Esophagus squamous epithelium (tissue), 5 donors: ENCODE measurements at places on chromosomes 12 and 14.

GRCh38 chr12:128018067-128018466, 248.9 kb upstream of the TMEM132C start:
- no peak for DNase-seq

GRCh38 chr14:71021347-71022011, 114.2 kb downstream of the PCNX1 start:
- DNase-seq: no peak

DNA sequence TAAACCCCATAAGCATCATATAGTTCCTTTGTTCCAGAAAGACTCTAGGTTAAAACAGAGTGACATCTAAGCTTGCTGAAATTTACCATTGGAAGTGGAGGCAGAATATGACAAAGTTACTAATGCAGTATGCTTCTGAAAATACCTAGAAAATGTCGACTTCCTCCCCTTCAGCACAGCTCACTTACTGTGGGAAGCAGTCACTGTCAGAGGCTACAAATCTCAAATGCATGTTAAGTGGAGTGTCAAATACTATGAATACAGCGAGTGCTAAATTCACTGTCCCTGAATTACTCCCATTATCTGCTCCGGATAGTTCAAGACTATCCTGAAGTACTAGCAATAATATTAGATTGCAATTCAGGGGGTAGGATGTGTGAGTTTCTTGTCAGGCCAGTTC, 1454.6 kb downstream of the AACS start:
- DNase-seq: no peak

- DNase-seq: no peak
These were observed 204.6 kb upstream of the SLC38A2 start for GRCh38 chr12:46577063-46577776.

GRCh38 chr14:24259282-24260025, 3.5 kb downstream of the TGM1 start:
- no peak for DNase-seq

GRCh38 chr14:104794631-104794992, 936 bp downstream of the AKT1 start:
- DNase-seq: no peak

GRCh38 chr14:105299654-105300541, 903 bp downstream of the BRF1 start:
- no peak for DNase-seq

DNA sequence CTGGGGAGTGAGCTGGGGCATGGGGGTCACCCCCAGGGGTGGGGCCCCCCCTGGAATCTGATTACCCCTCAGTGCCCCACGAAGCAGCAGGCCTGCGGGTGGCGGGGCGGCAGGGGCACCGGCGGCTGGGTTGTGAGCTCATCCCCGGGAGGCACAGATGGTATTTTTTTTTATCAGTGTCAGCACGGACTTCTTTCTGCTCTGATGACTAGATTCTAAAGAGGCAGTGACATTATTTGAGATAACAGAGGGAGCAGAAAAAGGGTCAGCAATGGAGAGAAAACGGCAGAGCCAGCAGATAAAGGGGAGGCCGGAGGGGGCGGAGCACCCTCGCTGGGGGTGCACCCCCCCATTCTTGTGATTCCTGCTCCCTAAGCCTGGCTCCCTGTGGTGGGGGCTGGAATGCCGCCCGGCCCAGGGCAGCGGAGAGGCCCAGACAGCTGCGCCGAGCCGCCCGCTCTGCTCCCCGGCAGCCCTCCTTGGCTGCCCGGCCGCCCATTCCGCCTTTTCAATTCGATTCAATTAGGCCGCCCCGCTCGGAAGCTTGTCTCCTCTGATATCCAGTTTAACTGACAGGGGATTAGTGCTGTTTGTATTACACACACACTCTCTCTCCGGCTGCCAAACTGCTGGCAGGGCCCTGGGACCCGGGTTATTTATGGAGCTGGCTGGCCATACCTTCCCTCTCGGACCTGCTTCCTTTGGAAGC, 32.9 kb downstream of the MVK start:
- DNase-seq: no peak

- no peak for DNase-seq
These were observed 98.9 kb downstream of the RBM19 start for GRCh38 chr12:113867258-113867657.

- DNase-seq: no peak
These were observed 162.7 kb upstream of the AMIGO2 start for GRCh38 chr12:47242426-47242825.

GRCh38 chr12:46266382-46266791, 2.5 kb downstream of the SLC38A1 start:
- DNase-seq: no peak

DNA sequence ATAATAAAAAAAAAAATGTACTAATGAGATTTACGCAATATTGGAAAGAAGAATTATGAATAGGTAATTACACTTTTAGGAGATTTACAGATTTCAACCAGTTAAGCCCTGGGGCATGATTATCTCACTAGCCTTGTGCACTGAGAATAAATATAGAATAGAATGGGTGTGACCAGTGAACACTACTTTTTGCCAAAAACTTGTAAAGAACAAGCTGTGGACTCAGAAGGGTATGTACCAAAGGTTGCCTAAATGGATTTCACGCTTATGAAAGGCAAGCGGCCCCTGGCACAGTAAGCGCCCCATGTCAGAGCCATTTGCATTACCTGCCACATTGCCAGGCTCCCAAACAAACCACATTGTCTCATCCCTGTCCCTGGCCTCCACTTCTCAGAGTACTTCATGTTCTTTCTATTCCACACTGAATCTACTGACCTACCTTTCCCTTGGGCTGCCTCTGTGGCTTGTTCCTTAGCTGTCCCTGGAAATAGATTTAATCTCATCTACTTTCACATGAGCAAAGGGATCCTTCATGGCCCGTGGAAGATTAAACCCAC, 170.6 kb upstream of the DIO2 start:
- DNase-seq: no peak

DNA sequence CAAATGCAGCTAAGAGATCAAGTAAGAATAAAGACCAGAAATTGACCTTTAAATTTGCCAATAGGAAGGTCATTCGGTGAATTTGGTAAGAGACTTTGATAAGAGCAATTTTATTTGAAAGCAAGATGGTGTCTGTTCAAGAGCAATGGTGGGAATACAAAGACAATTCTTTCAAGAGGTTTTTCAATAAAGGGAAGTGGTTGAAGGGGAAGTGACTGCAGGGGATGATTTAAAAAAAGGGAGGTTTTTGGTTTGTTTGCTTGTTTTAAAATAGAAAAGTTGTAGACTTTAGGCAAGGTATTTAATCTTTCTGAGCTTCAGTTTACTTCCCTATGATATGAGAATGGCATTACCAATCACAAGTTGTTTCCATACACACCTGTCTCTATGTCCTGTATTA, 4.3 kb upstream of the APPL2 start:
- no peak for DNase-seq

DNA sequence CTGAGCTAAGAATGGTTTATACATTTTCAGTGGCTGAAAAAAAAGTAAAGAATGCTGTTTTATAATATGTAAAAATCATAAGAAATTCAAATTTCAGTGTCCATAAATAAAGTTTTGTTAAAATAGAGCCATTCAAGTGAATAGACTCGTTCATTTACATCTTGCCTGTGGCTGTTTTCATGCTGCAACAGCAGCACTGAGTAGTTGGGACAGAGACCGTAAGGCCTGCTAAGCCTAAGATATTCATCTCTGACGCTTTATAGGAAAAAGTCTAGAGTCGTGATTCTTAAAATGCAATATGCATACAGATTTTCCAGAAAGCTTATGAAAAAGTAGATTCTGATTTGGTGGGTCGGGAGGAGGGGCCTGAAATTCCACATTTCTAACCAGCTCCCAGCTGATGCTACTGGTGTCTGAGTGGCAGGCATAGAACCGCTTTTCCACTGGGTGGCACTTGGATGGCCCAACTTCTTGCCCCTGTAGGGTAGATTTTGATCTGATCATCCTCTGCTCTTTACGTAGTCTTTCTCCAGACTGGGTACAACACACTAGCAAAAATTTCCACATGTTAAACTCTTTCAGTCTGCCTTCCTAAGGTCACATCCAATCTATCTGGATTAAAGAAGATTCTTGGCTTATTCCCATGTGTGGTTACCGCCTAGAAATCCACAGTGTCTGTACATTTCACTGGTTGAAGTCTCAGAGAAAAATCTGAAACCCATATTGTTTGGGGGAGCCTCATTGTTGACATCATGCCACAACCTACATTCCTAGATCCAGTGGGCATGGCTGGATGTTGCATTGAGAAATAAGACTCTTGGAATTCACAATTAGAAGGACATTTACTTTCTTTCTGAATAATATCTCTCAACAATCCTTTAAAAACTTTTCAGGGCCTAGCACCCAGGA, 151.2 kb downstream of the C12orf75 start:
- no peak for DNase-seq

DNA sequence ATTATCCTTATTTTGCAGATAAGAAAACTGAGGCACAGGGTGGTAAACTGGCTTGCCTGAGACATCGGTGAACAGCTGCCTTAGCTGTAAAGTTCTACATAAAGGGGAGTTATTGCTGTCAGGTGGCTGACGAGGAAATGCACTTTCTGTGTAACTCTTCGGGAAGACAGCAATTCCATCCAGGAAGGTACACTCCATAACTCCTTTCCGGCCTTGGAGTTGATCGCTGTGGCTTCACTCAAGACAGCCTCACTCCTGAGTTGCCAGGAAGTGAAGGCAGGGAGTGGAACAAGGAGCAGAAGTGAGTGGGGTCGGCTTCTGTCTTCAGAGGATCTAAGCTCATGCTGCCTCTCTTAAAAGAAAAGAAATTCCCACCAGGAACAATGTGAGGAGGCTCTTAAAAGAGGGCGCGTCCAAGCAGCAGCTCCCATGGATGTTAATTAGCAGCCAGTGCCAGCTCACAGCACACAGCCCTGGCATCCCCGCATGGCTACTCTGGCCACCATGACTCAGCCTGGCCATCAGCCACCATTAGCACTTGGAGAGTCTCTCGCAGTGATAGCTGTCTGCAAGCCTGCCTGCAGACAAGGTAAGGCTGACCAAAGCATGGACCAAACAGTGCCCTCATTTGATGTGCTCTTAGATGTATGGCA, 60.3 kb downstream of the NUAK1 start:
- no peak for DNase-seq

DNA sequence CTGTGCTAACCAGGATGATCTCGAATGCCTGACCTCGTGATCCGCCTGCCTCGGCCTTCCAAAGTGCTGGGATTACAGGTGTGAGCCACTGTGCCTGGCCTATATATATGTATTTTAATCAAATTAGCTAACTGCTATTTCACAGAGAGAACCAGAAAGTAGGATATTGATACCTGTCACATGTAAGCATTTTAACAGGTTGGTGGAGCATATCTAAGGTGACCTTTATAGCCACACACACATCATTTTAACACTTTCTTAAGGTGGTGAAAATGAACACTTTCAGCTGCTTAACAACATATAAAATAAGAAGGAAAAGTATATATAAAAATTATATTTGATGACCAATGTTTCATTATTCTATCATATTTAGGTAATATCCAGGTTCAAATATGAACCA, 57.0 kb upstream of the ATF7IP start:
- DNase-seq: no peak

DNA sequence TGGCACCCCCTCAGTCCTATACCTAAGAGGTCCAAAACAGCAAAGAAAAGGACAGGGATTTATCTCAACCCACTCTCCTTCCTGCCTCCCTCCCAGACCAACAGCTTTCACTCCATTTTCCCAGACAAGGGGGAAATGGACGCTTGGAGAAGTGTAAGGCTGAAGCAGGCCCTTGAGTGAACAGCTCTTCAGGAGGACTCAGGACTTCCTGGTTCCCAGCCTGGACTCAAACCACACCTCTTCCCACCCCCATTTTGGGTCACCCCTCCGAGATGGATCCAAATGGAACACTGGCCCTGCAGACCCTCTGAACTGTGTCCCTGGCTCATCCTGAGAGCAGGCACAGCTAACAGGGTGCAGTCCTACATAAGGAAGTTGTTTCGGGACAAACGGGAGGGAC, 2.7 kb downstream of the KMT2D start:
- no peak for DNase-seq

- no peak for DNase-seq
These were observed 1.4 kb upstream of the FOS start for GRCh38 chr14:75277008-75277814.

DNA sequence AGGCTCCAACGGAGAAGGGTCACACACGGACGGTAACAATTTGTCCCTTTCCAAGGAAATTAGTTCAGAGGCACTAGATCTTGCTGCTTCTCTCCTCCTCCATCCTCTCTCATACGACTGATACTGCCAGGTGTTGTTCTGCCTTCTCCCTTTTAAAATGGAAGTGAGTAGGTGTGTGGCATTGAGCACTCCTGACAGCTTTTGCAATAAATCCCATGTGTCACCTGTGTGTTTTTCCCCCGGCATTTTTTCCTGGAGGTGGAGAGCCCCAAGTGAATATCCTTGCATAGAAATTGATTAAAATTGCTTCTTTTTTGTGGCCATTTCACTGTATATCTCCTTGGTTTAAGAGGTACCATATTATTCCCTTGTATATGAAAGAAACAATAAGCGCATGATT, 26.2 kb upstream of the AKAP5 start:
- no peak for DNase-seq

GRCh38 chr12:53596920-53597363, 29.2 kb downstream of the ATF7 start:
- DNase-seq: no peak

GRCh38 chr12:41532072-41532471, 344.0 kb downstream of the PDZRN4 start:
- no peak for DNase-seq

DNA sequence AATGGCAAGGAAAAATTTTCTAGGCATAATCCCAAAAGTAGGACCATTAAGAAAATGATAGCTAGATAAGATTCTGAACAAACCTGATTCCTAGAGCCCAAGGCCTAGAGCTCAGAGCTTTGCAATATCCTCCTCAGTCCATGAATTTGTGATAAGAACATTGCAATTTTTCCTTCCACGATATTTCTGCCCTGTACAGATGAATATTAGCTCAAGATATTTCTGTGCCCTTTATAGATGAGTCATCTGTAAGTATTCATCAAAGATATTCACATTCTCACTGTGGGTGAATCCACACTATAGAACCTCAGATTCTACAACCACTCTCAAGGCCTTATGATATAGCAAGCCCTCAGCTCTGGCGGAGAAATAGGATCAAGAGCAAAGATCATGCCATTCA, 37.5 kb downstream of the EAPP start:
- DNase-seq: no peak

DNA sequence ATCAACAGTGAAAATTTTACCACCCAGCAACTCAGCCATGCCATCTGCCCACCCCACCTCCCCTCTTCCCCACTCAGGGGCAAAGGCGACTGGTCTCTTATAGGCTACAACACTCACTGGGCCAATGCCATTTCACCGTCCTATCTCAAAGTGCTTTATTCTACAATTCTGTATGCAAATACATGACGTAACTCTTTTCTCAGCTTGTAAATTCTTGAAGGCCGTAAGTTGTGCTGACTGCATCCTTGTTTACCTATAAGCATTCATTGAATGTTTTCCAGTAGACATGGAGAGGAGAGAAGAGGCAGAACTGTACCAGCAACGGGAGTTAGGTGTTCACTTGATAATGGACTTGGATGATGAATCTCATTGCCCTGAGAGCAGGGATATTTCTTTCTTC, 15.6 kb downstream of the BCL2L14 start:
- no peak for DNase-seq

- no peak for DNase-seq
These were observed 16.9 kb downstream of the PDE6H start for GRCh38 chr12:14989790-14990189.

- no peak for DNase-seq
These were observed 390.5 kb upstream of the CLEC14A start for GRCh38 chr14:38646391-38646790.
